ENCODE measurements at places on chromosomes 2 and 18. TPM values are rescaled to one million over a fixed set of nuclear protein-coding genes. Genes with fewer than 3 reads are reported as not detected.

GRCh38 chr2:70115646-70116442 lies 28.6 kb downstream of the PCBP1 start:
- DNase-seq, result no peak

GRCh38 chr18:42644729-42645131 lies 470.8 kb downstream of the RIT2 start:
- no peak for DNase-seq

GRCh38 chr2:52880872-52881271 lies 886.7 kb upstream of the CHAC2 start:
- DNase-seq, result no peak

DNA sequence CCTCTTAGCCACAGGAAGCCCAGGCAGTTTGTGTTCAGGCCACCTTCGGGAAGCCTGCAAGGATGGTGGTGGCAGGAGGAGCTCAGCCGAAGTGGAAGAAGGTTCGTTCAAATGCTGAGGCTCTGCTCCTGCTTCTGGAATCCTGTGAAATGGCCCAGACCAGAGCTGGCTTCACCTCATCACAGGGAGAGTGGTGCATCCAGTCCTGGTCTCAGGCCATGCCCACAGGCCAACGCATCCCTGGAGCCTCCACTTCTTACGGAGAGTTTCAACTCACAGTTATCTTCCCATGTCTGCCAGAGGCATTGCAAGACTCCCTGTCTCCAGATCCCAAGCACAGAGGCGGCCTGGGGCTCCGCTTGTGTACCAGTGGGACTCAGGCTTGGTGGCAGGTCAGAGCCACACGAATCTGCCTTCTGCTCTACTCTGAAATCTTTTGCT lies 82.3 kb downstream of the NDUFA10 start:
- no peak for DNase-seq

- DNase-seq, result no peak
These were observed 192.5 kb downstream of the SMAD2 start for GRCh38 chr18:47737956-47738355.

- DNase-seq, result no peak
These were observed 27.4 kb upstream of the TTC32 start for GRCh38 chr2:19929226-19929625.

- DNase-seq, result peak; percentile 82
These were observed at the start of gene FMNL2 for GRCh38 chr2:152335016-152335725. Gene FMNL2, plus strand, starts transcription at chr2:152335174.

- DNase-seq, result no peak
These were observed 245.0 kb upstream of the NT5C1B start for GRCh38 chr2:18834341-18834740.

- DNase-seq, result peak; percentile 31
These were observed 54.8 kb upstream of the CREB1 start for GRCh38 chr2:207474863-207475485.

The IMPA2 gene
- 91.3 TPM for polyA plus RNA-seq

GRCh38 chr2:178513876-178514275 lies 33.6 kb downstream of the PLEKHA3 start:
- no peak for DNase-seq

DNA sequence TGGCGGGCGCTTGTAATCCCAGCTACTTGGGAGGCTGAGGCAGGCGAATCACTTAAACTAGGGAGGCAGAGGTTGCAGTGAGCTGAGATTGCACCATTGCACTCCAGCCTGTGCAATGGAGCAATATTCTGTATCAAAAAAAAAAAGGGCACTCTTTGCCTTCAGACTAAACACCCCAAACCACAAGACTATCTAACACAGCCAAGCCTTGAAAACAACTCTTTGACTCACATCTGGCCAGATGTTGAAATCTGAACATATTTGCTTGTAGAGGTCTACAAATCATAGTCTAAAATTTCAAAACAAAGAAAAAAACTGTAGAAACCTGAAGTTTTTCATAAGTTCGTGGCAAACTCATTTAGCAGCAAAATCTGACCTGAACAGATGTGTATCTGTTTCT lies 94.9 kb downstream of the FAM161A start:
- DNase-seq, result no peak

GRCh38 chr2:129752176-129752575 lies 227.3 kb upstream of the RAB6C start:
- no peak for DNase-seq

The CDK15 gene
- polyA plus RNA-seq, result 1.4 TPM

DNA sequence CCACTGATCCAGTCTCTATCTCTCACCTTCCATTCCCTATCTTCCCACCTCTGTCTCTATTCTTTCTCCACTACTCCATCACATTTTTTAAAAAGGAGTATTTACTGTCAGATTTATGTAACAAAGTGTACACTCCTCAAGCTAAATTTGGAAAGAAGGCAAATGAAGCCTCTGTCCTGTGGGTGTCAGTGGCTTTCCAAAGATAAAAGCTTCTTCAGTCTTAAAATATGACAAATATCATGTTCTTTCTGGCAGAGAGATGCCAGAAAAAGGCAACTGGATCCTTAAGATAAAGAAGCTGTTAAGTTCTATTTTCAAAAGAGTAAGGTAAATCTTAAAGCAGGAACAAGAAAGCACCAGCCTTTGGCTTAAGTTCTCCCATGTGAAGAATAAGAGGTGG lies 7.1 kb downstream of the DUSP11 start:
- DNase-seq, result no peak

The OR6B2 gene
- polyA plus RNA-seq, result not detected

DNA sequence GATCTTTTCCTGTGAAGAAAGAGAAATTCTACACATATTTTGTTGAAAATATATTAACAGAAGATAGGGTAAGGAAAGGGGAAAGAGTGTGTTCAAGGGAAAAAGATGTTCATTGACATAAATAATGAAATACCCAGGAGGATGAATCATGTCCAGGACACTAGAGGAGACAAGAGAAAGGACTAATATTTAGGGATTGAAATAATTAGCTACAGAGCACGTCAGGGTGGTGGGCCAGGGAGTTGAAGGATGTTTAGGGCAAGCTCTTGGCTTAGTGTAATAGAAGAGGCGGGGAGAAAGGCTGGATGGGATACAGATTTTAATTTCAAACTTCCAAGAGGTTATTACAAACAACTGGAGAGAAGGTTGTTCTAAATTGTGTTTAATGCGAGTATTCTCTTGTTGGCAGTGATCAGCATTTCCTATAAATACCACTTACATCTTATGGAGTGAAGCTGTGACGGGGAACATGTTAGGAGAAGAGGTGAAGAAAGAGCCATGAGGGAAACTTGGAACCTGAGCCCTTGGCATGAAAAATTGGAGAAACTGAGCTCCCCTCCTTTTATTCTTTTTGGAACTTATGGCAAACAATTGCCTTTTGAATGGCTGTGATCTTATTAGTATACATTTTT lies 36.6 kb upstream of the CETN1 start:
- no peak for DNase-seq

DNA sequence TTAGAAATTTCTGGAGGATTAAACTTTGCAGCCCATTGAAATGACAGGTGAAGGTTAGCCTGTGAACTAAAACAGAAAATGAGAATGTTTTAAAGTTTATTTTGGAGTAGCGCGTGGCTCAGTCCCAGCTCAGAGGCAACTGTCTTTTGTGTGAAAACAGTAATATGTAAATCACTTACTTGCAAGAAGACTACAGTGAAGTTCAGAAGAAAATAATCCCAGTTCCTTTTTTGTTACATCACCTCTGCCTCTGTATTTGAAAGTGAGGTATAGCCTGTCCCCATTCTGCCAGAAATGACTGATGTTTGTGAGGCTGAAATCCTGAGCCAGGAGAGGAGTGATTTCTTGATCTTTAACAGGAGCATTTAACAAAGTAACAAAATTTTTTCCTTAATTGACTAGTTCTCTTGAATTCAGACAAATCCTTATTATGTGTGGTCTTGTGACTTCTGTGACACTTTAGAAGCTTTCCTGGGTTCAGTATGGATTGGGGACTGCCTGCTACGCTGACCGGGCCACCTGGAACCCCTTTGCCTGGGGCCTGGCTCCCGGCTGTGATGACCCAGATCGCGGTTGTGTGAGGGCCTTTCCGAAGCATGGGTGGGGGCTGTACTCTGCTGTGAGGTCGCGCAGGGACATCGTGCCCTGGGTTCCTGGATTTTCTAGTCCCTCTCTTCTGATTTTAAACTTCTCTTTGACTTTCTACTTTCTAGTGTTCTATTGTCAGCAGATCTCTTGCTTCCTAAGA lies 24.3 kb downstream of the TRAPPC12 start:
- DNase-seq, result no peak

- no peak for DNase-seq
These were observed 37.5 kb upstream of the SMCHD1 start for GRCh38 chr18:2618009-2618408.

The MAP2 gene
- 38.2 TPM for polyA plus RNA-seq

DNA sequence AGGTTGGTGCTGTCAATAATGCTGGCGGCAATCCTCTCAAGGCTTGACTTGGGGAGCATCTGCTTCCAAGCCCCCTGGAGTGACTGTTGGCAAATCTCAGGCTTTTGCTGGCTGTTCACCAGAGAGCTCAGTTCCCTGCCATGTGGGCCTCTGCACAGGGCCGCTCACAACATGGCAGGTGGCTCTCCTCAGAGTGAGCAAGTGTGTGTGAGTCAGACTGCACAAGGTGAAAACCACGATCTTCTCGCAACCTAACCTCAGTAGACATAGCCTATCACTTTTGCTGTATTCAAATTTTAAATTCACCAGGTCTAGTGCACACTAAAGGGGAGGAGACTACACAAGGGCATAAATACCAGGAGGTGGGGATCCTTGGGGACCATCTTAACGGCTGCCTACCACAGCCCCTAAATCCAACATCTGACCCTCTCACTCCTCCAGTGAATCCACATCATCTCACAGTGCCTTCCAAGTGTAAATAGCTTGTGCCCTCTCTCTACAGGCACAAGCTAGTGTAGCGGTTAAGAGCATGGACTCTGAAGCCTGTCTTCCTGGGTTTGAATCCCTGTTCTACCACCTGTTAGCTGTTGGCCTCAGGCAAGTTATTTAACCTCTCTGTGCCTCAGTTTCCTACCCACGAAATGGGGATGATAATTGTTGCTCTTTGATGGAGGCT lies 187.7 kb upstream of the CXCR4 start:
- DNase-seq, result no peak

DNA sequence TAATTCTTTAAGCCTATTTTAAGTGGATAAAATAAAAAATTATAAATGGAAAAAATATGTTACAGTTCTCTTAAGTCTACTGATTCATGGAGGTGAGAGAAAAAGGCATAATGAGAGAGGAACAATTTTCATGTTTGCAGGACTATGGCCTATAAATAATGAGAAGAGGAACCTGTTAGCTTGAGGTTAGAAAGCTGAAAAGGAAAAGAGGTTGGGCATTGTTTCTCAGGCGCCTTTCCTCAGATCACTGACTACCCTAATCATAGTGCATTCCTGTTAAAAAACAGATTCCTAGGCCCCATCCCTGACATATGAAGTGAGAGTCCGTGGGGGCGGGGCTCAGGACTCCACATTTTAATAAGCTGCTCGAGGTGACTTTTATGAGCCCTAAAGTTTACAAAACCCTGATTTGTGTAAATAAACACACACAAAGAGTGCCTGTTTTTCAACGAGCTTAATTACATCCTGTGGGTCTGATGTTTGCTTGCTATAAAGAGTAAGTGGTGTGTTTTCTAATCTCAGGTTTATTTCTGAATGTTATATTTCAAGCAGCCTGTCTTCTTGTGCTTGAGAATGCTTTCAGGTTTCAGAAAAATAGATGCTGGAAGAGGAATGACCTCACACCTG lies 335.5 kb downstream of the CLIP4 start:
- DNase-seq, result no peak

GRCh38 chr18:9835825-9836224 lies 49.9 kb upstream of the TXNDC2 start:
- DNase-seq, result no peak

GRCh38 chr2:127254386-127254981 lies 34.4 kb upstream of the CYP27C1 start:
- no peak for DNase-seq

The ERCC3 gene
- 68.9 TPM for polyA plus RNA-seq

The LYG1 gene
- 3.0 TPM for polyA plus RNA-seq

The TRIM43 gene
- polyA plus RNA-seq, result 0.40 TPM

The GPR75 gene
- 4.4 TPM for polyA plus RNA-seq

DNA sequence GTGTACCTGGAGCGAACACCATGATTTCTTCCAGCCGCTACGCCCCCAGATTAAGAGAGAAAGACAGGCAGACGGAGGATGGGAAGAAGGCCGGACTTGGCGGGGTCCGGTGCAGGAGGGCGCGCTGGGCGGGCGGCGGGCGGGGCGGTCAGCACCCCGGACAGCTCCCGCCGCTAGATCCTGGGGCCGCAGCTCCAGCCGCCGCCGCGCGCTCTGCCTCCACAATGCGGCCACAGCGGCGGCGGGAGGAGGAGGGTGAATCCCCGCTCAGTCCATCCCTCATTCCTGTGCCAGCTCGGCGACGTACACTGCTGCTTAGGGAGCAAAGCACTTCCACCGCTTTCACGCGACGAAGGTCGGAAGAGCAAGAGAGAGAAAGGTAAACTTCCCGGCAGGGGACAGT lies at the start of gene AKAIN1:
AKAIN1 (minus strand) TSS at position 226 of the 403 bp plus-strand sequence; CDS start at position 22, 204 bp downstream.
- peak; percentile 2 for DNase-seq

GRCh38 chr2:230796280-230796862 lies 68.4 kb upstream of the ITM2C start:
- DNase-seq, result no peak

GRCh38 chr18:352438-352837 lies 84.6 kb upstream of the THOC1 start:
- DNase-seq, result no peak

- no peak for DNase-seq
These were observed 23.0 kb downstream of the DBI start for GRCh38 chr2:119389615-119390306.

GRCh38 chr2:31081492-31081891 lies 56.7 kb downstream of the GALNT14 start:
- DNase-seq, result no peak

GRCh38 chr2:135252805-135253458 lies 200.8 kb downstream of the RAB3GAP1 start:
- no peak for DNase-seq

DNA sequence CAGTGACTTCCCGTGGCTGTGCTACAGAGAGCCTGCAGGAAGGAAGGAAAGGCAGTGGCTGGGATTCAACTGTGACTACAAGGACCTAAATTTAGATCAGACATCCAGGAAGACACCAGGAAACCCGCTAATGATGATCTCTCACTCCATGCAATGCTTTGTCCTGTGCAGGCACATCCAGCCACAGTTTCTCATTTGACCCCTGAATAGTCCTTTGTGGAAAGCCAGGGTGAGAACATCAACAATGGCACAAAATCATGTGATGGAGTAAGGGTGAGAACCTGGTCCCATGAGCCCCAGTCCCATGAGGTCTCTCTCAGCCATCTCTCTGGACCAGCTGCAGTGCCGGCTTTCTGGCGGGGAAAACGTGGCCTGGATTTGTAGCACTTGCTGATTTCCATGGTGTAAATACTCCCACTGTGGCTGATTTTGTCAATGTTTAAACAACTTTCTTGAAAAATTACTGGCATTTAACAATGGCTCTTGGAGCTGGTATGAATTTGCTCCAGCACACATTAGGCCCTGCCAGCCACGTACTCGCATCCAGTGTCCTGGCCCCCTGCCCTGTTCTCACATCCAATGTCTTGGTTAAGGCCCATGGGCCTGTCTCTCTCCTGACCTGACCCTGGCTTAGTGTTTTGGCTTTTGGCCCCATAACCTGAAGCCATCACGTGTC lies 159.0 kb upstream of the HAAO start:
- DNase-seq, result no peak

- DNase-seq, result no peak
These were observed 5.7 kb upstream of the WIPF1 start for GRCh38 chr2:174603280-174603679.

- DNase-seq, result no peak
These were observed 14.2 kb upstream of the TTC21B start for GRCh38 chr2:165967746-165968145.
